ENCODE measurements at places on chromosomes 1 and 21. TPM values are rescaled to one million over a fixed set of nuclear protein-coding genes. Genes with fewer than 3 reads are reported as not detected.

BRINP3 gene
- not detected for total RNA-seq

UBL4B gene
- not detected for total RNA-seq

COL11A1 gene
- 2.3 TPM for total RNA-seq

TMEM269 gene
- not detected for total RNA-seq

NUP210L gene
- not detected for total RNA-seq

LRRC7 gene
- total RNA-seq = not detected

PRKAA2 gene
- 2.3 TPM for total RNA-seq

PALMD gene
- 133 TPM for total RNA-seq

CHIA gene
- total RNA-seq = not detected

C1orf56 gene
- total RNA-seq = 1.3 TPM

RNF223 gene
- total RNA-seq = not detected

MCM3AP gene
- 71.4 TPM for total RNA-seq

LRRN2 gene
- not detected for total RNA-seq

FLG2 gene
- total RNA-seq = under 0.01 TPM

TINAGL1 gene
- 581 TPM for total RNA-seq

NTNG1 gene
- 0.15 TPM for total RNA-seq

OLIG1 gene
- not detected for total RNA-seq

CNKSR1 gene
- total RNA-seq = 0.30 TPM

SOX13 gene
- 27.7 TPM for total RNA-seq

CCDC28B gene
- 25.3 TPM for total RNA-seq

DIO1 gene
- total RNA-seq = not detected

ANKRD35 gene
- 0.32 TPM for total RNA-seq

CFAP74 gene
- total RNA-seq = not detected

CHODL gene
- total RNA-seq = not detected

NECTIN4 gene
- total RNA-seq = 0.15 TPM

ATP1A4 gene
- total RNA-seq = not detected

S100A8 gene
- not detected for total RNA-seq

ALDH4A1 gene
- total RNA-seq = 12.9 TPM

CFAP126 gene
- total RNA-seq = not detected

GBP2 gene
- 57.6 TPM for total RNA-seq

FCAMR gene
- not detected for total RNA-seq

TNFRSF18 gene
- total RNA-seq = not detected

KCNK1 gene
- 7.5 TPM for total RNA-seq

CRYAA gene
- total RNA-seq = not detected

RAB3B gene
- total RNA-seq = 5.8 TPM

IL20 gene
- total RNA-seq = not detected

SYT11 gene
- 29.9 TPM for total RNA-seq

CR1 gene
- not detected for total RNA-seq

ERO1B gene
- 3.6 TPM for total RNA-seq
